Lower leg skin (tissue), 4 donors: ENCODE measurements at places on chromosomes 1 and 21.

DNA sequence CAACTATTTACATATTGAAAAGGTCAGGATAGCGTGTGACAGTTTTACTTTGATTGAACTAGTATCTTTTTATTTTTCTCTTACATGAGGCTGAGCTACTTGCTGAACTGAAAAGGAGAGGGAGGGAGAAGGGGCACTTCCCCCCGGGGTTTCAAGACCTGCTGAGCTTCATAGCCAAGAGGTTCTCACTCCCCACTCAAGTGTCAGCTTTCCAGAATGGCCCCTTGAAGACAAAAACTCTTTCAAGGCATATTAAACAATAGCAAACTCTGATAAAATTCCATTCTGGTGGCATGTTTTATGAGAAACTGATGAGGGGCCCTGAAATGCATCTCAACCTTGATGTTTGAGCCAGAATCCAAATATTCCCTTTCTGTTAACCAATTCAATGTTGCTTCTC is 143.0 kb downstream of the KAZN start:
- DNase-seq = no peak

DNA sequence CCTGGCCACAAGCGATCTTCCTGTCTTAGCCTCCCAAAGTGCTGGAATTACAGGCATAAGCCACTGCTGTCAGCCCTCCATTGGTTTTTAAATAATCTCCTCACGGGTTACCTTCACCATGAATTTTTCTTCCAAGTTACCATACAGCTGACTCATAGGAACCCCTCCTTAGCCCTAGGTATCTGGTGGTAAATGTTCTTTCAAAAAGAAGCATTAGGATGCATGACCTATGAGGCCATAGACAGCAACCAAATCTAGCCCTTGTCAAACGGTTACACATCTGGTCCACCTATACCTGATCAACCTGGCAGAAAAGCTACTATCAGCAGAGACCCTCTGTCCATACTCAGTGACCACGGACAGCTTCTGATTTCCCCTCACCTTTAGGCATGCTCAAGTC is 12.7 kb upstream of the DEGS1 start:
- no peak for DNase-seq

- peak; percentile 85 for DNase-seq
These were observed 667 bp downstream of the TMEM50B start for GRCh38 chr21:33478935-33479678.

DNA sequence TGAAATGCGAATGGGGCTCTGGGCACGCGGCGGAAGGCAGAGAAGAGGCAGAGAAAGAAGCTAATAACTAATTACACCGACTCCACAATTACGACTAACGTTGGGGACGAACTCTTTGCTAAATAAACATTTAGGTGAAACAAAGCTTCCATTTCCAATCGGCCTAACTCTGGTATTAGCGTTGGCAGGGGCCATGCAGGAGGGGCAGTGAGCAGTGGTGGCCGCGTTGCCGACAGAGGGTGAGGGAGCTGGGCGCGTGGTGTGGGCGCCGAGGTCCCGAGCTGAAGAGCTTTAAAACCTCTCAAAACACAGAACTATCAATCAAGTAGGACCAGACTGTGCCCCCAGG is 553 bp upstream of the NDUFV3 start:
- DNase-seq = no peak

DNA sequence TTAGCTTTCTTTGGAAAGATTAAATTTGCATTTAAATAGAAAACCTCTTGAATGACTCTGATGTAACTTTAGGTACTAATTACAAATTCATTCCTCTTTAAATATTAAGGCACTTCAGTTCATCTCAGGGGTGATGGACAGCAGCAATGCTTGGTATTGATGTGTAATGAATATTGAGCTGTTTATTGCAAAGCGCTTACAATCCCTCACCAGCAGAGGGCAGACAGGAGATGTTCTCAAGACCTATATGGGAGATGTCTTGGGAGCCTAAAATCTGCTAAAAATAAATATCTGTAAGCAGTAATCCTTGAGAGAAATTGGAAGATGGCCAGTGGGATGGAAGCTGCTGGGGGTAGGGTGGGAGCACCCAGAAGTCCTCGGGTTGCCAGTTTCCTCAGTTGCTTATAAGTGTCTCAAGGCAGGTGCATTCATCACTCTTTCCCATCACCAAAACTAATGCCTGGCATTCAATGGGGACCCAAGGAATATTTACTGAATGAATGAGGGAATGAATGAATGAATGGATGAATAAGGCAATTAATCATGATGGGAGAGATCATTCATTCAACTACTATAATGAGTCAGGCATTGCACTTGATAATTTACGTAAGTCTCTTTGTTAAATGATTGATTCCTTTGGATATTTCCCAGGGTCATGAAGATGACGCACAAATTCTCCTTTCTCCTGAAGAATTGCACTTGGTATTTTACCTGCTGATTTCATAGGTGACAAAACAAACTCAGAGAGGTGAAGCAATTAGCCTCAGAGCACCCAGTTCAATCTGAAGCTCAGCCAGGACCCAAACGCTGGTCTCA is 2.3 kb downstream of the KLHDC8A start:
- peak; percentile 44 for DNase-seq

- no peak for DNase-seq
These were observed 200.1 kb downstream of the ZP4 start for GRCh38 chr1:237690656-237691055.

- DNase-seq = no peak
These were observed 633 bp upstream of the RFX5 start for GRCh38 chr1:151347523-151348246.
